ENCODE measurements at places on chromosomes 6 and 20.

- no peak for DNase-seq
Observed at GRCh38 chr6:23173234-23173633, 603.9 kb downstream of the HDGFL1 start.

DNA sequence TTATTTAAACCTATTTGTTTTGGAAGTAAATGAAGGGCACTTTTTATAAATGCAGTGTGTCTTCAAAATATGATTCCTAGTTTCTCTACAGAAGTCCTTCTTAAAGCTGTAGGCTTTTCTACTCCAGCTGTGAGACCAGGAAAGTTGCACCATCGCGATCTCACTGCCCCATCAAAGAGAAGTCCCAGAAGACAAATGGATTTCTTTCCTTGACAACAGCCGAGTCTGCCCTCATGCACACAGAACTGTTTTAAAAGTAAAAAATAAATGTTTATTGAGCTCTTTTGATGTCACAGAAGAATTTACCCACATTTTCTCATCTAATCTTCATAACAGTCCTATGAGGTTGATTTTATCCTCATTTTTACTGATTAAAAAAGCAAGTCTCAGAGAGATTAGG lies 324.4 kb upstream of the NT5E start:
- no peak for DNase-seq

- no peak for DNase-seq
Observed at GRCh38 chr20:10783707-10784553, 110.1 kb upstream of the JAG1 start.

- no peak for DNase-seq
Observed at GRCh38 chr6:40714143-40714542, 127.0 kb upstream of the LRFN2 start.

DNA sequence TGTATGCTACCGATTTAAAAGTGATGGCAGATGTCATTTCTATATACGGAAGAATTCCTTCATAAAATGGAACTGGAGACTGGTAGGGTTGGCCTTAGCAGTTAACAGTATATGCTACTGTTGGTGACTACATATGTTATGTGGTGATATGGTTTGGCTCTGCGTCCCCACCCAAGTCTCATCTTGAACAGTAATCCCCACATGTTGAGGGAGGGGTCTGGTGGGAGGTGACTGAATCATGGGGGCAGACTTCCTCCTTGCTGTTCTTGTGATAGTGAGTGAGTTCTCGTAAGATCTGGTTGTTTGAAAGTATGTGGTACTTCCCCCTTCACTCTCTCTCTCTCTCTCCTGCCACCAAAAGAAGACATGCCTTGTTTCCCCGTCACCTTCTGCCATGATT lies 29.6 kb downstream of the RGS17 start:
- DNase-seq = no peak

DNA sequence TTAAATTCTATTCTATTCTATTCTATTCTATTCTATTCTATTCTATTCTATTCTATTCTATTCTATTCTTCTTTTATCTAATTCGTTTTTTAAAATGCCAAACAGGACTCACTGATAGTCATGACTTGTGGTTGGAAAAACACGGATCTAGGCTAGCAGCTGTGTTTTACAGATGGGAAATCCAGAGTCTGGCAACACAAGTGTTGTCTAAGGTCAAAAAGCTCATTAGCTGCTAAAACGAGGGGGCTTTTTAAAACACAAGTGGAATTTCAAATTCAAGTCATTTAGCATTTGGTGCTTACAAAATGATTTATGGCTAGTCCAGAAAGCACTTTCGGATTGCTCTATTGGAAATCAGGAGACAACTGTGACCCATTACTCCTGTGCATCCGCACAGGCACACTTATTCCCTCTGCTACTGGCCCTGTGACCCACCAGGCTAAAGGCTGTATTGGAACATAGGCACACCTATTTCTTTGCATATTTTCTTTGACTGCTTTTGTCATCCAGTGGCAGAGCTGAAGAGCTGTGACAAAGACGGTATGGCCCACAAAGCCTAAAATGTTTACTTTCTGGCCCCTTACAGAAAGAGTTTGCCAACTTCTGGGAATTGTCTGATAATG lies 17.8 kb upstream of the MLIP start:
- DNase-seq = no peak

DNA sequence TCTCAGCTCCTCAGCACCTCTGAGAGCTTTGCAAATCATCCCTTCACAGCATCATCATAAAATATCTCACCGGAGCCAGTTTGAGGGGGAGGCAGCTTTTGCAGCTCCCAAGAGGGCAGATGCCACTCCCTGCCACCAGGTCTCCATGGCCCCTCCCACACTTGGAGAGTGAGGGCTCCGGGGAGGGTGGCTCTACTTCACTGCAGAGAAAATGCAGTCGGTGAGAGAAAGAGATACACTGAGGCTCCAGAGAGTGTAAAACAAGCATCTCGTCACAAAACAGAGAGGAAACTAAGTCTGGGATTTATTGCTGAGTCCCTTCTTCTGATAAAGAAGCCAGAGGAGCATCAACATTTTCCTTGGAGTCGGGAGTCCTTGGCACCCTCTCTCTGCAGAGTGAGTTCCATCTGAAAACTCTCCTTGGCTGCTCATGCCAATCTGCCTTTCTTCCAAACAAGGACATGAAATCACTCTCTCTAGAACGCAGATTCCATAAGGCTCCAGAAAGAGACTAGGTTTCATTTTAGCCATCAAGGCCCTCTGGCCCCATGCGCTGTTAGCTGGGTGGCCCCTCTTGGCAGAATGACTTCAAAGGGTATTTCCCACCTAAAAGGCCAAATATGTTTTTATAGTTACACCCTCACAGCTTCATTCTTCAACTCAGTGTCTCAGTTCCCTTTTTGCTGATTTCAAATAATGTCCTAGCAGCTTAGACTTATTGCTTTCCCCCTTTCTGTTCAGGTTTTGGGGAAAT lies 70.6 kb upstream of the F13A1 start:
- no peak for DNase-seq

DNA sequence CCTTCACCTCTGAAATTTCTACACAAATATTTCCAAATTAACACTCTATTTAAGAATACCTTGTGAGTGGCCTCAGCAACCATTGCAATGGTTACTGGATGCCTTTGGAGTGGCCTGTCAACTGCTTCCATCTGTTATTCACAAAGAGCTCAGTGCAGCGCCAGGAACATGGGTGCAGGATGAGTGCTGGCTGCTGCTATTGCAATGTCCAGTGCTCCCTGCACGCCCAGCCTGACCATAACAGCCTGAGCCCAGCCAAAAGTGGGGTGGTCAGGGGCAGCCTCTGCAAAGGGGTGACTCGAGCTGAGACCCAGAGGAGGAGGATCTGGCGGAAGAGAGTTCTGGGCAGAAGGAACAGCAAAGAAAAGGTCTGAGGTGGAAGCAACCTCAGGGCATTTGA lies 18.4 kb downstream of the CASS4 start:
- DNase-seq = no peak

DNA sequence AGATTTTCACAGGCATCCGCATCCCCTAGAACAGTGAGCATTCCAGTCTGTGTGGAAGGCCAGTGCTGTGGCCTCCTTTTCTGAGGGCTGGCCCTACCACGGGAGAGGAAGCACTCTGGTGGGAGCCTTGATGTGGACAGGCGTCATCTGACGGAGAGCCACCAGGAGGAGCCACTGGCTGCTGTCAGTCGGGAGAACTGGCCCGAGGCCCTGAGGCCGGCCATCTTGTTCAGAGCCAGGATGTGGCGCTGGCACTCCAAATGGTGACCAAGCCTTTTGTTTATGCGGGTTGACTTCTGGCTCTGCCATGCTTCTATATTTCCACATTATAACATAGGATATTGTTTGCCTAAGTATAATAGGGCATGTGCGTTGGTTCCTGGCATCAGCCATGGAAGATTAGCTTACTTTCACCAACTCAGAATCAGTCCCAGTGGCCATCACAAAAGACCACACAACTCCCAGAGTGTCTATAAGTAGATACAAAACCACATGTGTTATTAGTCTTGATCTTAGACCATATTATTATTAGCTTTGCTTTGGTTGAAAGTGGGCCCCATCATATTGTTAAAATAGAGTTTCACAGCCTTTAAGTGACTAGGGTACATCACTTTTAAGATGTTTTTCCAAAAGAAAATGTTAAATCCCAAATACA lies 273.9 kb upstream of the TAB2 start:
- peak; percentile 56 for DNase-seq

DNA sequence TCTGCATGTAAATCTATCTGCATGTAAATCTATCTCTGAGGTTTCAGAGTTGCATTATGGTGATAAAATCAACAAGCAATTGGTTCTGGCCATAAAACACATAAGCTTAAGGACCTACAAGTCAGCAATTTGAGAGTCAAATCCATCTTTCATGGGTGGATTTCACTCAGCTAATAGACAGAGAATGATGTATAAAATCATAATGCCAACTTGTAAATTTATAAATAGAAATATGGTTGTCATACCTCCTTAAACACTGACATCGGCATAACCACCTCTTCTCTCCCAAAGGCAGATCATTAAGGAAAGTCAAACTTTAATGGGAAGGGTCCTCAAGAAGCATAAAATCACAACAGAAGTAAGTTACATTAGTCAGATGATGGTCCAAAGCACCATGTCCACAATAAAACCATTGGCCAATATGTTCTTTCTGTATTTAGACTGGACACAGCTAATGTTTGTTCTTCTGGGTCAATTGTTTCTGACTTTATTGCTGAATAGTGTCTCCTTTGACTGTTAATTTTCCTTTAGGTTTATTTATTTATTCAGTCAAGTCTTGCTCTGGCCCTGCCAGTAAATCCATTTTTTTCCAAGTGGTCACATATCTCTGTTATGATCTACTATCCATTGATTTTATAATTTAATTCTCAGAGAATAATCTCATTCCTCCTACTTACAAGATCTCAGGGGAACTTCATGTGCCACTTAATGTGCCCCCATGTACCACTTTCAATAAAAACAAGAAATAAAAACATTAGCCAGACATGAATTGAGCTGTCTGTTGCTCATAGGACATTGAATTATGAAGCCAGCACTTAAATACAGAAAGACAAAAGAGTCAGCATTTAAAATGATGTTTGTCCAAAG lies 382.9 kb upstream of the IRAK1BP1 start:
- no peak for DNase-seq

- DNase-seq = no peak
Observed at GRCh38 chr6:123830120-123830519, 26.5 kb downstream of the NKAIN2 start.

- no peak for DNase-seq
Observed at GRCh38 chr6:21527731-21528130, 65.8 kb upstream of the SOX4 start.

GRCh38 chr6:105178110-105178509 lies 1.7 kb downstream of the POPDC3 start:
- no peak for DNase-seq

- DNase-seq = peak; percentile 30
Observed at GRCh38 chr6:106972500-106972899, 2.0 kb downstream of the CD24 start.

- no peak for DNase-seq
Observed at GRCh38 chr6:7232351-7232750, 80.6 kb downstream of the SSR1 start.

DNA sequence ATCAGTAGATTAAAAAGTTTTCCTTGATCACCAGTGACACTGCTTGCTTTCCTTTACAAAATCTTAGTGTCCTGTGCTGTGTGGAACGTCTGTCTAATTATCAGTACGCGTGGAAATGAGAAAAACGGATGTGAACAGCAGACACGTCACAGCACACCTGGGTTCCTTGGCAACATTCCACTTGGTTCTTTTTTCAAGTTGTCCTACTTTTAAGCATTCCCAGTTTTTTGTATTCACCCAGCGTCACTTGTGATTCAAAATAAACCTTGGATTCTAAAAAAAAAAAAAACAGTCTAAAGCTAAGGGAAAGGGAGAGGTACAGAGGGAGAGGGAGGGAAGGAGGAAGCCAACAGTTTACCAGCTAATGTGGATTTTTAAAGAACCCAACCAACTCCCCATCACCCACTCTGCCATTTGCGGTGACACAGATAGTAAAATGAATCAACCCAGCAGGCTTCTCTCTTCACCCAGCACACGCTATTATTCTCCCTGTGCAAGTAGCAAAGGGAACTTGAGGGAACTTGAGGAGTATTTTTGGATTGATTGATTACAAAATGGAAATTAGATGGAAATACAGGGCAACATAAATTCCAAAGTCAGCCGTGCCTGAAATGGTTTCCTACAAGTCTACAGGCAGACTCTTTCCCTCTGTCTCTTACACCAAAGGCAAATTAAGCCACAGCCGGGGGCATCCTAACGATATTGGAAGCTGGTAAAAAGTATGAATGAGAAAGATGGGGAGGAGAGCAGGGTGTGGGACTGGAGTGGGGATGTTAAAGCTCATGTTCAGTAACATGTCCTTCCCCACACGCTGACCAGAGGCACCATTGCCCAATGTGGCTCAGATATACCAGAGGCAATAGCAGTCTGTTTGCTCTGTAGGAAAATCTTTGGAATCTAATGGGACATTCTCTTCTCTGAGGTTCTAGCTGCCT lies 129.8 kb downstream of the SASH1 start:
- no peak for DNase-seq

DNA sequence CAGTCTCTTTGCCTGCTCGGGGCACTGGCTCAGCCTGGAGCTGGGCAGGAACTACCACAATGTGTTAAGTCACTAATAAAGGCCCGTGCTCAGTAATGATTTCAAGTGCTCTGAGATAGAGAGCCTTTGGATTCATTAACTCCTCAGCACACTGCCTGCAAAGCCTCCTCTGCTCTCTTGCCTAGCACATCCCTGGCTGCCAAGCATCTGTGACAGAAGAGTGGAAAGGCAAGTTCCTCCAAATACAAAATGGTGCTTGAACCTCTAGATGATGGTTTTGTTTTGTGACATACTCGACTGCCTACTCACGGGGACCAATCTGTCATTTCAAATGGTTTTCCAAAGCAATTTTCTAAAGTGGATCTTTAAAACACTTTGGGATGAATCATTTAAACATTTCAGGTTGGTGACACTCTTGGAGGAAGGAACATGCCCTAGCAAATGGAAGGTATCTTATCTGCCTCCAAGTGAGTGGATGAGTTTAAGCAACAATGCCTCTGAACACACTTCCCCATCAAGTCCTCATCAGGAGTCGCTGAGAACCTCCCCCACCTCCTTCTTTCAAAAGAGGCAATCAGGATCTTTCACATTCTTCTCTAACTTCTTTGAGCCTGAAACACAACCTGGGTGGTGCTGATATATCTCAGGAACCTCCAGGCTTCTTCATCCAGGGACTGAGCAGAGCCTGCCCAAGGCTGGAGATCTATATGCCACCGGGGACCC lies 35.8 kb downstream of the METTL24 start:
- no peak for DNase-seq

DNA sequence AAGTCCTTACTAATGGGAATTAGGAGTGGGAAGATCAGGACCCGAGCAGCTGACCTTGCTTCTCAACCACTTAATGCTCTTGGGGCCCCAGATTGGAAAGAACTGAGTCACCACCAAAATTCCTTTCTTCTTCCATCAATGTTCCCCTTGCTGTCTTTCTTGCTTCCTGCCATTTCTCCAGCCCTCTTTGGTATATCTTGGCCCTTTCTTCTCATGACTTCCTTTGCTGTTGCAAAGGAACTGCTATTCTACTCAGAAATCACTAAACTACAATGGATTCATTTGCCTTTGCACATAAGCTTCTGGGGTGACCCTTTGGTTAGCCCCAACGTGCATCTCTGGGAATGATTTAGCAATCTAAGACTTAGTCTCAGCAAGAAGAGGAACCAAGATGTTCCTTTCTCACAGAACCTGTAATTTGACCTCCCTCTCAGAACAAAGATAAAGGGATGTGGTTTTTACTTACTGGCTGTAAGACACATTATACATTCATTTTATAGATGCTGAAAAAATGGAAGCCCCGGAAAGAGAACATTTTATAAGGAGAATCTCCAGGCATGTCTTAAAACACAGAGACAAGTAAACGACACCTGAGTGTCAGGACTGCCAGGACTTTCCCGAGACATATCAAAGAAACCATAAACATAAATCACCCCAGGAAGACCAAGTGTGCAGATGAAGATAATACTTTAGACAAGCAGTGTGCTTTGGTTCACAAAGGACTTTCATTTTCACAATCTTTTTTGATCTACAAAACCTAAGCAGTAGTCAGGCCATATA lies 99.0 kb upstream of the TNFAIP3 start:
- DNase-seq = no peak
